C1 segment of cervical spinal cord (tissue), 14 donors: ENCODE measurements at places on chromosomes 7 and 10.

DNA sequence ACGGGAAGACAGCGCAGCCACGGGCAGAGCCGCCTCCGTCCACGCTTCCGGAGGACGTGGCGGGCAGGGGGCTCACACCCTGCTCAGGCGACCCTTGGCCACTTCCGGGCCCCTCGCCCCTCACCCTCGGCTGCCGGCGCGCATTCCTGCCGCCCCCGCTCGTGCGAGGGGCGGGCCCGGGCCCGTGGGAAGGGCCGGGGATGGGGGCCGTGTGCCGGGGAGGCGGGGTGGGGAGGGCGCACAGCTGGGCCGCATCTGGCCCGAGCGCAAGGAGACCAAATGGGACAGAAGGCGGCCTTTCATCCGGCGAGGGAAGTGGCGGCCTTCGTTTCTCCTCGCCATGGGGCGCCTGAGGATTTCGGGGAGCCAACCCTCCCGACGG, 846 bp upstream of the LFNG start:
- DNase-seq: no peak

DNA sequence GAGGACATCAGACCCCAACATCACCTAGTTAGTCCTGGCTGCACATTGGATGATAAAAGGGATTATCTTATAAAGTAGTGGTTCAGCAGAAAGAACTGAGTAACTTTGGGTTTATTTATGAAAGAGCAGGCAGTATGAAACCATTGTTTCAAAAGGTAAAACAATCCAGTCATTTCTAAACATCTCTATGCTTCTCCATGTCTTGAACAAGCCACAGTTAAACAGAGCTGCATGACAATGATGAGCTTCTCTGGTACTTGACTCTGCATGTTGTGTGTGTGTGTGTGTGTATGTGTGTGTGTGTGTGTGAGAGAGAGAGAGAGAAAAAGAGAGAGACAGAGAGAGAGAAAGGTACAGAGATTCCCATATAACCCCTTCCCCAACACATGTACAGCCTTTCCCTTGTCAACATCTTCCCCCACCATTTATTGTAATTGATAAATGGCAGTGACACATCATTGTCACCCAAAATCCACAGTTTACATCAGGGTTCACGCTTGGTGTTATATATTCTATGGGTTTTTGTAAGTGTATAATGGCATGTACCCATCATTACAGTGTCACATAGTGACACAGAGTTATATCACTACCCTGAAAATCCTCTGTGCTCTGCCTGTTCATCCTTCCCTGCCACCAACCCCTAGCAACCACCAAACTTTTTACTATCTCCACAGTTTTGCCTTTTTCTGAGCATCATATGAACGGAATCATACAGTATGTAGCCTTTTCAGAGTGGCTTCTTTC, 32.8 kb upstream of the SLC18A3 start:
- DNase-seq: no peak

DNA sequence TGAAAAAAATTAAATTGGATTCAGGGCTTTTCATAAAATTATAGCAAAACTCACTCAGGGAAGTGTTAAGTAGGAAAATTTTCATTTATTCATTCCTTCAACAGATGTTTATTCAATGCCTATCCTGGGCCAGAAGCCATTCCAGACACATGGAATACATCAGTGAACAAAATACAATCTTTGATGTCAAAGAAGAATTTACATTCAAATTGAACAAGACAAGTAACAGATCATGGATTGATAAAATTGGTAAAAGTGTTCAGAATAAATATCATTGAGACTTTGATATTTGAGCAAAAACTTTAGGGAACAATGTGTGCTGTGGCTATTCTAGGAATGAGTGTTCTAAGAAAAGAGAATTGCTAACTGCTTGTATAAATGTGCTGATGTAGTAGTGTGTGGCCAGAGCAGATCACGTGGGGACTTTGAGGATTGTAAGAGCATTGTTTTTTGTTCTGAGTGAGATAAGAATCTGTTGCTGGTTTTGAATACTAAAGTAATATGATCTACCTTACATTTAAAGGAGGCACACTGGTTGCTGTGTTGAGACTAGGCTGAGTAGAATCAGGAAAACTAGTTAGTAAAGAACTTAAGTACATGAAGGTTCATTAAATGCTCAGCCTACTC, 957.2 kb downstream of the PCDH15 start:
- no peak for DNase-seq

- DNase-seq: no peak
These were observed 45.5 kb downstream of the CLEC2L start for GRCh38 chr7:139568813-139569490.

DNA sequence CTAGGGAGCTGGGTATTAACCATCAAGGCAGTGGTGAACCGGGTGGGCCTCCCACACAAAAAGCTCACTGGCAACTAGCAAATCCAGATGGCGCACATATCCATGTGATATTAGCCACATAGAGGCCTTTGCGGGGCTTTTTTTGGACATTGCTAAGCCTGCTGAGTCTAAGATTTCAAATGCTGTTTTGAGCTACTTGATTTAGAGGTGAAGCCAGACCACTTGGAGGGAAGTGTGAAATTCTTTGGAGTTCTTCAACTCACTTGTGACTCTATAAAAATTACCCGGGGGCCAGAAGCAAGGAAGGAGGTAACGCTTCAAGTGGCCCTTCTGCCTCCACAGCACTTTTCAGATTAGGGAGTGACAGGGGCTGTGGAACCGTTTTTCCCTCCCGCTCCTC, 619.8 kb upstream of the GALNT17 start:
- DNase-seq: no peak

DNA sequence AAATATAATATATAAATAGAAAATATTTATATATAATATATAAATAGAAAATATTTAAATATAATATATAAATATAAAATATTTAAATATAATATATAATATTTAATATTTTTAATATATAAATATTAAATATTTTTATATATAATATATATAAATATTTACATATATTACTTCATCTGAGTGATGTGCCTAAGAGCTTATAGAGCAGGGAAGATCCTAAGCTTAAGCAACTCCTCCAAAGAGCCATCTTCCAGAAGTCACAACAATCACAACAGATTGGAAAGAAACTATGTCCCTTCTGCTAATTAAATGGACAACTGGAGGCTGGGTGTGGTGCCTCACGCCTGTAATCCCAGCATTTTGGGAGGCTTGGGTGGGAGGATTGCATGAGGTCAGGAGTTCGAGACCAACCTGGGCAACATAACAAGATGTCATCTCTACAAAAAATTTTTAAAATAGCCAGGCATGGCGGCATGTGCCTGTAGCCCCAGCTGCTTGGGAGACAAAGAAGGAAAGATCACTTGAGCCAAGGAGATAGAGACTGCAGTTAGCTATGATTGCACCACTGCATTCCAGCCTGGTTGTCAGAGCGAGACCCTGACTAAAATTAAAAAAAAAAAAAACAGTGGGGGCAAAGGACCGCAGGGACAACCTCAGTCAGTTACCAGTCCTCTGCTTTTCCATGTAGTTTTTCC, 198.7 kb downstream of the SKIDA1 start:
- no peak for DNase-seq

GRCh38 chr10:115829521-115830205, 443.3 kb downstream of the GFRA1 start:
- DNase-seq: no peak

DNA sequence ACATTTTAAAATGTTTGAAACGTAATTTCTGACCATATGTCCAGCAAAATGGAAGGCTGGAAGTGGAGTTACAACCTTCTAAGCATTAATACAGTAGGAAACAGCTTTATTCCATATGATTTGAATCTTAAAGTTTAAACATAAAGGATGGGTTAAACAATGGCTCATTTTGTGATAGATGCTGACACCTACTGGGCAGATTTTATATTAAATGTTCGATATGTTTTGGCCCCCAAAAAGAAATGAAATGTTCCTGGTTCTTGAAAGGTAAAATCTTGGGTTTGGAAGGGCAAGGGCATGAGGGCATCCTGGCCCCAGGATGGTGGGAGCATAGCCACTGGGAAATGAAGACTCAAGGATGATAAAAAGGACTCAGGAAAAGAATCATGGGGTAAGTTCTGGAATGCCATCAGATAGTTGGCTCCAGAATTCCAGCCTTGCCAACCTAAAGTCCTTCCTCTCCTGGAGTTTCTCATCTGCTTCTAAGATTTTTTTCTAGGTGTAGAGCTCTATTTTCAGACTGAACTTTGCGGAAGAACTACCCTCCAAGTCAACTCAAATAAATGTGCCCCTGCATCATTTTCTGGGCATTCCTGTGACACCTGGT, 34.6 kb upstream of the SLC35G1 start:
- no peak for DNase-seq

DNA sequence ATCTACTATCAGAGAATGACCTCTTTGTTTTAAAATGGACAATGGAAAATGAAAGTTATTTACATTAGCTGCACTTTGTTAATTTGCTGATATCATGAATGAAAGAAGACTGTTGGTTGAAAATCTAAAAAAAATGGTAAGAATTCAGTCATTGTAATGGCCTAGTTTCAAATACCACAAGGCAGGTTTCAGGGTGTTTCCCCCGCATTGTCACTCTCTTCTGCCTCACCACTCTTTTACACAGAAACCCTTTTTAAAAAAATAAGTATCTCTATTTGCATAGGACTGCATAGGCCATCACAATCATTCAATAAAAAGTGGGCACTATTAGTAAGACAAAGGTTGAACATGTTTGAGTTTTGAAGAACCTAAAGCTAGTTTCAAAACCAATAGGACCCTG, 737.1 kb downstream of the INHBA start:
- no peak for DNase-seq

DNA sequence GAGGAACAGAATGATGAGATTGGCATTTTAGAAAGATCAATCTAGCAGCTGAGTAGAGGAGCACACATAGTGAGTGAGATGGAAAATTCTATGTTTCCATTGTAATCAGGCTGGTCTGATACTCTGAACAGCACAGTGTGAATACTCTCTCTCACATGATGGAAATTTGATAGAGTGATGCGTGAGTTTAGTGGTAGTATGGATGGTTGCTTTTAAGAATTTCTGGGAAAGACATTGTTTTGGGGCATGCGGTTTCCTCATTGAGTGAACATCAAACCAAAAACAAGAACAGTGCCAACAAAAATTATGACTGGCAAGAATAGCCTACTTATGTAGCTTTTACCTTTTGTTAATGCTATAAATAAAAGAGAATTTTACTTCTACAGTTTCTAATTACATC, 183.2 kb downstream of the PDE1C start:
- no peak for DNase-seq

DNA sequence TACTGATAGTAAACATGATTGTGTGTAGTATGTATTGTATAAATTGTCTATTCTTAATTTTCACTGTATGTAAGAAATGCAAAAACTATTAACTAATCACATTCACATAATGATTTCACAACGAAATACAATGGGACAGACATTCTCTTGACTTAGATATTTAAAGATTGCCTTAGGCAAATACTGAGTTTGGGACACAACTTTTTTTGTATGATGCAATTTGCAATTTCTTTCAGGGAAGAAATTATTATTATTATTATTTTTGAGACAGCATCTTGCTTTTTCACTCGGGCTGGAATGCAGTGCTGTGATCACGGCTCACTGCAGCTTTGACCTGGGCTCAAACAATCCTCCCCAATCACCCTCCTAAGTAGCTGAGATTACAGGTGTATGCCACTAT, 173.2 kb upstream of the TRIM24 start:
- no peak for DNase-seq

- no peak for DNase-seq
These were observed 39.0 kb downstream of the CDH23 start for GRCh38 chr10:71435571-71436267.

- DNase-seq: no peak
These were observed 13.1 kb downstream of the CSGALNACT2 start for GRCh38 chr10:43151371-43151770.

DNA sequence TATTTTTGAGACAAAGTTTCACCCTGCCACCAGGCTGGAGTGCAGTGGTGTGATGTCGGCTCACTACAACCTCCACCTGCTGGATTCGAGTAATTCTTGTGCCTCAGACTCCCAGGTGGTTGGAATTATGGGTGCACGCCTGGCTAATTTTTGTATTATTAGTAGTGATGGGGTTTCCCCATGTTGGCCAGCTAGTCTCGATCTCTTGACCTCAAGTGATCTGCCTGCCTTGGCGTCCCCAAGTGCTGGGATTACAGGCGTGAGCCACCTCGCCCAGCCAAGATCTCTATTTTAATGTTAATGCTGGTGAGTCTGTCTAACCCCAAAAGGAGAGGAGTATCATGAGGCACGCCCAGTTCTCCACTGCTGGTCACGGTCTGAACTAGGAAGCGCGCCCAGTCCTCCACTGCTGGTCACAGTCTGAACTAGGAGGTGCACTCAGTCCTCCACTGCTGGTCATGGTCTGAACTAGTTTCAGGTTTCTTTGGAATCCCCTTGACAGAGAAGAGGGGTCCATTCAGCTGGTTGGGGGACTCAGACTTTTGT, 5.6 kb upstream of the LRRC27 start:
- no peak for DNase-seq

DNA sequence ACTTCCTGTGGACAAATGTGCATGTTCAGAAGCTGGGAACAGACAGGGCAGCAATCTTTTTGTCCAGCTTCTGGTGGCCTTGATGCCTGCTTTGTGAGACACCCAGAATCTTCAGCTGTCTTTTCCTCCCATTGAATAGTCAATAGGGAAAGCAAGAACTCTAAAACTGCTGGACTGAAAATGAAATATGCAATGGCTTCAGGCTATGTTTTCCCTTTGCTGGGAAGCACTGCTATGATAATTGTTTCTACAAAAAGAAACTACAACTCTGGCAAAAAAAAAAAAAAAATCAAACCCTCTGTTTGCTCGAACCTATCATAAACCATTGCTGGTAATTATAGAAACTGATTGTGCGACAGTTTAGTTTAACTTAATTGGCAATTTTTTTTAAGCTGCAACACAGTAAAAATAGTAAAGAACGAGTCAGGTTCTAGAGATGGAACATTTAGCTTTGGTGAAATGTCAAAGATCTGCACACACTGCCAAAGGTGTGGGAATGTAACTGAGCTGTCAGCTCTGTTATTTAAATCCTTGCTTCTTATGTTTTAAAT, 79.1 kb upstream of the NEUROD6 start:
- no peak for DNase-seq

DNA sequence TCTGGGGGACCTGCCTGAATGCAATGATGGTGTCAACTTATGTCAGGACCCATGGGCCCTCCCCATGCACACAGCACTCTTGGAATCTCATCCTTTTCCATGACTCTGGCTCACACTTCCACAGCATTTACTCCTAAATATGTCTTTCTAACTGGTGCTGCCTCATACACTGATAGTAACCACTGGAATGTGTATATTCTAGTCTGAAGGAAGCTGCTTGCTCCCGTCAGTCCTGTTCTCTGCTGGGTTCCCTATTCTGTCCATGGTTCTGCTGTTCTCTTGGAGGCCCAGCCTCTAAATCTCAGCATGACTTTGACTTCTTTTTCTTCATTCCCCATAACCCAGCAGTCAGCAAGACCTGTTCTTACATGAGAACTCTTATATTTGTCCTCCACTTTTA, 1055.1 kb downstream of the KCNMA1 start:
- DNase-seq: no peak
